Right lobe of liver (tissue), 6 donors: ENCODE measurements at places on chromosomes 12 and 14.

DNA sequence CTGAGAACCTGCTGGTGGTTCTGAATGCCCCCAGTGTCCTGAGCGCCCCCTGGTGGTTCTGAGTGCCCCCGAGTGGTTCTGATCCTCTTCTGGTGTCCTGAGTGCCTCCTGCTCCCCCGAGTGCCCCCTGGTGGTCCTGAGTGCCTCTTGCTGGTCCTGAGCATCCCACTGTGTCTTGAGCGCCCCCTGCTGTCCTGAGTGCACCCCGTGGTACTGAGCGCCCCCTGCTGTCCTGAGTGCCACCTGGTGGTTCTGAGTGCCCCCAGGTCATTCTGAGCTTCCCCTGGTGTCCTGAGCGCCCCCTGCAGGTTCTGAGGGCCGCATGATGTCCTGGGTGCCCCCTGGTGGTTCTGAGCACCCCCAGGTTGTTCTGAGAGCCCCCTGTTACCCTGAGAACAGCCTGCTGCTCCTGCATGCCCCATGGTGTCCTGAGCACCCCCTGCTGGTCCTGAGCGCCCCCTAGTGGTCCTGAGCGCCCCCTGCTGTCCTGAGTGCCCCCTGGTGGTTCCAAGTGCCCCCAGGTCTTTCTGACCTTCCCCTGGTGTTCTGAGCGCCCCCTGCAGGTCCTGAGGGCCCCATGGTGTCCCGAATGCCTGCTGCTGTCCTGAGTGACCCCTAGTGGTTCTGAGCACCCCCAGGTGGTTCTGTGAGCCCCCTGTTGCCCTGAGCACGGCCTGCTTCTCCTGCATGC is 1165.4 kb downstream of the TMEM121 start:
- DNase-seq = peak; percentile 55

GRCh38 chr12:111437816-111438454 is 32.2 kb downstream of the SH2B3 start:
- no peak for DNase-seq

- no peak for DNase-seq
Measured at GRCh38 chr14:31159682-31160296, 47.8 kb downstream of the HECTD1 start.

GRCh38 chr12:93125126-93125525 is 196.0 kb upstream of the EEA1 start:
- no peak for DNase-seq
